Left hindlimb (tissue), 1 donor: ENCODE measurements at places on chromosomes 5 and 9.

DNA sequence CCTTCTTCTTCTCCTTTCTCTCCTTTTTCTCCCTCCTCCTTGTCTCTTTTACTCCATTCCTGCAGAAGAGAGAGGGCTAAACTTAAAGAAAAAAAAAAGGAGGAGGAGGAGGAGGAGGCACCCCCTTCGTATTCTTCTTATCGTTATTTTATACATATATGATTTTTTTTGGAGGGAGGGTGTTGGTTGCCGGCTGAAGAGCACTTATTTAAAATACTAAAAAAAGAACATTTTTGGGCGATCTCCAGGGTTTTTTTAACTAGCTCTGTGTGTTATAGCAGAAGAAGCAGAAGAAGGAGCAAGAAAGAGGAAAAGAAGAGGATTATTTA, 381 bp downstream of the NR2F1 start:
- DNase-seq = no peak

GRCh38 chr9:121495976-121496375, 3.7 kb downstream of the GGTA1 start:
- no peak for DNase-seq

GRCh38 chr9:82147798-82148425, 159.3 kb downstream of the SPATA31D1 start:
- DNase-seq = no peak

DNA sequence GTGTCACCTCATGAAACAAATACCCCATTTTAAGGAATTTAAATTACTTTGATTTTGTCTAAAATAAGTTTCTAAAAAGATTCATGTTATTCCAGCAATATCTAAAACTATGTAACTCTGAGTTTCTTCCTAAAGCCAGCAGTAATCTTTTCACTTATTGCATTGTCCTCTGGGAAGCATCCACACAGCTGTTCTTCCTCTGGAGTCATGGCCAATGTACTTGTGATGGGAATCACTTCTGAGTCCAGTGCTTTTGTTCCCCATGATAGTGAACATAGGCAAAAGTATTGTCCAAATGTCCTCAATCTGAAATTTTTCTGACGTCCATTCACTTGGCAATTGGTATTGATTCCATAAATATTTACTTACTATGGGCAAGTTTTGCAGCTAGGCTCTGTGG, 125.0 kb downstream of the STARD4 start:
- no peak for DNase-seq

DNA sequence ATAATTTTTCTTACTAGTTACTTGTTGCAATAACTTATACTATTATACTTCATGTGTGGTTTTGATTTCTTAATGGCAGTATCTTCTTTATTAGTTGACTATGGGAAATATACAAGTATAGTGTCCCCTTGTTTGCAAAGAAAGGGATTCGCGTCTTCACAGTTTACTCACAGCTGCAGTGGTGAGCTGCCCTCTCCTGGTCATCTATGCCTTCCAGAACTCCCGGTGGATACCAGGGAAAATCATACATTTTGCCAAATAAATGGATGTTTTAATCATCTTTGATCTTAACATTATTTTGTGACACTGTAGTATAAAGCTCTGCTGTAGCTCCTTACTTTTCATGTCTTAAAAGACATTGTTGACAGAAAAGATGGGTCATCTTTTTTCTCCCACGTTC, 142.0 kb downstream of the ZCCHC7 start:
- DNase-seq = no peak

- no peak for DNase-seq
Measured at GRCh38 chr9:21688108-21689102, 114.0 kb upstream of the MTAP start.

DNA sequence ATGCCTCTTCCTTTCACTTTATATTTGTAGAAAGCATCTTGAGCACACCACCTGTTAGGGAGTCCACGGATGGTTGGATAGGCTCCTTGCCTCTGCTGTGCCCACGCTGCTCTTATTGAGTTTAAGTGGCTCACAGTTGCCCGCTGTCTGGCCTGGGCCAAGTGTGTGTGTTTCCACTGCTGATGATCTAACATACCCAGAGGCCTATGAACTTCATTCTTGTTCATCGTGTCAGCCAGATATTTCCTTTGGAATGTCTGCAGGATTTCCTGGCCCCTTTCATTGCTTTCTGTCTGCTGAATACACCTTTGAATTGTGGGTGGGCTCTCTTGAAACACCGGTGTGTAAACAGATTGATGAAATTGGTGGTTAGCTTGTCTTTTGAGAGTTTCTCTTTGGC, 46.6 kb downstream of the MVB12B start:
- no peak for DNase-seq

GRCh38 chr5:32595118-32595517, 9.8 kb downstream of the SUB1 start:
- DNase-seq = no peak

- peak; percentile 43 for DNase-seq
Measured at GRCh38 chr9:133275105-133276000, at the start of gene ABO. TSS of gene ABO (minus strand) at chr9:133275201.

GRCh38 chr5:75078027-75078426, 25.7 kb upstream of the GCNT4 start:
- no peak for DNase-seq

GRCh38 chr9:120937127-120937526, 10.5 kb upstream of the TRAF1 start:
- DNase-seq = no peak

DNA sequence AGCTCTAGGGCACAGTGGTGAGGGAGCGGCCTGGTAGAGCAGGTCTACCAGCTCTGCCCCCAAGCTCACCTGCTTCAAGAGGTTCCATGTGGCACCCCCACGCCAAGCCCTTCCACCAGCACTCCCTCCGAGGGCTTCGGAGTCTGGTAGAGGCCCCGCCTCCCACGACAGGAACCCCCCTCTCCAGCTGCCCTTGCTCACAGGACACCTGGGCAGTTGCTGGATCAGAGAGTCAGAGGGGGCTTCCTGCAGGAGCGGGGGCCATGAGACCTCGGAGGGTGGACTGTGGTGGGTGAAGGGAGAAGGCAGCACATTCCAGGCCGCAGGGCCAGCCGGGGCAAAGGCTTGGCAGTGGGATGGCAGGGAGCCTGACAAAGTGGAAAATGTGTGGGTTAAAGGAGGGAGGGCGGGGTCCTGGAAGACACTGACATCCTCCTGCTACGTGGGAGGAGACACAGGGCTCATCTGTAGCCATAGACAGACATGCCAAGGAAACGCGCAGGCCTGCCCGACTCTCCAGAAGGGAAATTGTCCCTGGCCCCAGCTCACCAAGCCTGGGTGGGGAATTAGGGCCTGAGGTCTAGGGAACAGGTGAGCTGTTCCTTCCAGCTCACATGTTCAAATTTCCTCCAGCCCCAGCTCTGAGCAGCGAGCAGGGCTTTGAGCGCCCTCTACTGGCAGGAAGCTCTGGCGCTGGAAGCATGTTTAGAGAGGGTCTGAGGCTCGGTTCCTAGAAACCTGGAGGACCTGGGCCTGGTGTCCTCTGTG, 74.2 kb downstream of the NTNG2 start:
- peak; percentile 71 for DNase-seq

GRCh38 chr5:76700571-76700970, 15.4 kb upstream of the F2R start:
- no peak for DNase-seq

DNA sequence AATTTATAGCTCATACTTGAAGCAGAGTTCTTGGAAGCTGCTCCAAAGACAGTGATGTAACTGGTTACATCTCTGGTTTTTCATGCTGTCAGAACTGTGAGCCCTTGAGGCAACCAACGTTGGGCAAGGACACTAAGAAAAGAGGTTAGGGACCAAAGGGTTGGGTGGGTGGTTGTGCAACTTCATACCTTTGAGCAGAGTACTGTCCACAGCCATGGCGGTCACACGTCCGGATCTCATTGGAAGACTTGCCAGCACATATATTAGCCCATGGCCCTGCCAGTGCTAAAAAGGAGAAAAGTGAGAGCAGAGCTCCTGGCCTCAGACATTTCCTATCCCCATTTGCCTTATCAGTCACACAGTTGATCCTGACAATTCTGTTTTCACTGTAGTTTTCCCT, 2.1 kb downstream of the LECT2 start:
- DNase-seq = no peak

GRCh38 chr5:21573416-21574314, 1279.5 kb downstream of the CDH12 start:
- no peak for DNase-seq

DNA sequence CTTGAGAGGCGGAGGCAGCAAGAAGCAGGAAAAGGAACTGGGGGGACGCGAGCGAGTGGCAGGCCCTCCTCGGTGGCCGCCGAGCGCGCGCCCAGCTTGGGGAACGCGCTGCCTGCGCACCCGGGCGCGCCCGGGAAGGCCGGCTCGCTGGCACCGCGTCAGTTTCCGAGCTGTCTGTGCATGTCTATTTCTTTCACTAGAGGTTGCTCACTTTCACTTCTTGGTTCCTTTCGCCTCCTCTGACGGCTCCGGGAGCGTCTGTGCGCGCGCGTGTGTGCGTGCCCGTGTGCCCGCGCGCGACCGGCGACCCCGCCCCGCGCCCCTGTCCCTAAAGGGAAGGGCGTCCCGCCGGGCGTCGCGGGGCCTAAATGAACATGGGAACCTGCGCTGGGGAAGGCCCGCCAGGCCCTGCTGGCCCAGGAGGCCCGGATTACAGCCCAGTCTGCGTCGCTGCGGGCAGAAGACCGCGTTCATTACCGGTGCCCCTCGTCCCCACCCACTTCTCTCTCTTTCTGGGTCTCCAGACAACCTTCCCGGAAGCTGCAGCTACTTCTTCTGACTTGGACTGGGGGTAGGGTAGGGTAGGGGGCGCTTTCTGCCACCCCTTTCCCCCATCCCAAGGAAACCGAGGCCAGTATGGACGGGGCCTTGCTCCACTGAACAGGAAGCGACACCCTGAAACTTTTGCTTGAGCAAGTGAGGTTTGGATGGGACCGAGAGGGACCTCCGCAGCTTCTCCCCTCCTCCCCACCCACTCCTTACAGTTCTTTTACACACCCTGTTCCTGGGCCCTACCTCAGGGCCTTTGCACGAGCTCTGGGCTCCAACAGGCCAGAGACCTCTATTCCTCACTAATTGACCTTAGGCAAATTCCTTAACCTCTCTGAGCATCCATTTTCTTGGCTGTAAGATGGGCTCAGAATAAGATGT, 205.8 kb upstream of the IER5L start:
- DNase-seq = peak; percentile 89

GRCh38 chr5:130335117-130335516, 430.9 kb downstream of the CHSY3 start:
- no peak for DNase-seq

DNA sequence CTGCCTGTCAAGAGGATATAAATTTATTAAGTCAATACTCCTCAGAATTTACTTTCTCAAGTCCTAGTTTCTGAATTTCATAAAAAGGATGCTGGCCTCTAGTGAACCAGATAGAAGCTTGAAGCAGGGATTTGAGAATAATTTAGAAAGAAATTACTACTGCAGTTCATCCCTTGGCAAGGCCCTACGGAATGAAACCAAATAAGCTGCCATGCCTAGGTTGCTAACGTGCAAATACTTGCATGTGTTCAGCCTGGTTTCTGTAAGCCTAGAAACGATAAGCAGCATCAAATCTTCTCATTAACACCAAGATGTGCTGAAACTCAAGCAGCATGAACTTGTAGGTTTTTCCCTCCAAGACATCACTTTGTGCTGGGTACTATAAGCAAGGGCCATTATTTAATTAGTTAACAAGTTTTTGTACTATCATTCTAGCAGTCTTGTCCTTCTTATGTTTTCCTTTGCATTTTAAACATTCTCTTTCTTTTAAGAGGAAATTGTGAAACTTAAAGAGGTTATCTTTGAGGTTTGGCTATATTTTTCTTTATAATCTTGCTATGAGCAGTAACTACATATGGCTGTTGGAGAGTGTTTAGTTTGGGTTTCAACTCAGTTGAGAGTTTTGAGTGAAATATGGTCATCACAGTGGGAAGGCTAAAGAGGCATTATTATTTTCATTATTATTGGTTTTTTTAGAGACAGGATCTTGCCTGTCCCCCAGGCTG, 71.8 kb downstream of the ADAMTSL1 start:
- DNase-seq = no peak

DNA sequence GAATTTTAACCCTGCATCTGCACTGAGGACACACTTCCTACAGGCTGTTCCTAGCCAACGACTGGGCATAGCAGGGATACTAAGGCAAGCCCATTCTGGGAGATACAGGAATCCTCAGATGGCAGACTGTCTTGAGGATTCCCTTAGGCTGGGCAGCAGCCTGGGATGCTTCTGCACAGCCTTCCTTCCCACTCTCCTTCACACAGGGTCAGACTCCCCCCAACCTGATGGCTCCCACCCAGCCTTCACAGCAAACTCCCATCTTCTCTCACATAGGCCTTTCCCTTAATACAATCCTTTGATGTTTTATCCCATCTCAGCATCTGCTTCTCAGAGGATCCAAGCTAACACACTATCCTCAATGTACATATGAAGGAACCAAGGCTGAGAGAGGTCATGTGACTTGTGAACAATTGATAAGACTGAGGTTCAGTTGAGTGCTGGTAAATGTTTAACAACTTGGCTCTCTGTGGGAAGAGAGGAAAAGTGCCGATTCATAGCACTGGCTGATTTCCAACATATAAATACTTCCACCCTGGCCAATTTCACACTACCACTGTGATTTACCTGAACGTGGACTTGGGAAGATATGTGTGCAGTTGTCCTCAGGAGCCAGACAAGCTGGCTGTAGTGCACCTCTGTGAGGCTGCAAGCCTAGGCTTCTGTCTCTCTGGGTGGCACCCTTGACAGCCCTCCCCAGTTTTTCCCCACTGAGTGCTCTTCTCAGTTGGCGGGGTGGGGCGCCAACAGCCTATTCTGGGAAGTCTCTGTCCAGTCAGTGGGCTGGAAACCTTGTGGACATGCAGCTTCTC, 120.2 kb upstream of the TRIM32 start:
- no peak for DNase-seq

DNA sequence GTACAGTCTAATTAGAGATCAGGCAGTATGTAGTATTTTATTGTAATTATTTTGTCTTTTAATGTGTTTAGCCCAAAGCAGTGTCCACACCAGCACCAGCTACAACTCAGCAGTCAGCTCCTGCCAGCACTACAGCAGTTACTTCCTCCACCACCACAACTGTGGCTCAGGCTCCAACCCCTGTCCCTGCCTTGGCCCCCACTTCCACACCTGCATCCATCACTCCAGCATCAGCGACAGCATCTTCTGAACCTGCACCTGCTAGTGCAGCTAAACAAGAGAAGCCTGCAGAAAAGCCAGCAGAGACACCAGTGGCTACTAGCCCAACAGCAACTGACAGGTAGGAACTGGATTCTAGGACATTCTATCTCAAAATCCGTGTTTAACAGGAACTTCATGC, 23.2 kb downstream of the RAD23B start:
- DNase-seq = no peak

GRCh38 chr9:133368249-133368881, 7.5 kb downstream of the SURF4 start:
- no peak for DNase-seq

DNA sequence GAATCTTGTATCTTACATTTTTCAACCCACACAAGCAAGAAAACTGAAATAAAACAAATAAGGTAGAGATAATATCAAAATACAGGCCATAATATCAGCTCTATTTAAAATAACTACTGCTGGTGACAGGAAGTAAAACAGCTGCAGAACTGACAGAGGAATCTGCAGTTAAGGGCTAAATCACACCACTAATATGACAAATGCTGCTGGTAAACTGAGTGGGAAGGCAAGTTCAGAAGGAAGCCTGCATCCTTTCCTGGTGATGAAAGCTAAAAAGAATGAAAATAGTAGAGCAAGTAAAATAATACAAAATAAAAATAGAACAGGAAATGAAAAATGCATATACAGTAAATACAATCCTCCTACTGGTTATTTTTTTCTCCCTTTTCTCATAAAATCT, 1293.7 kb upstream of the C9orf72 start:
- no peak for DNase-seq
